ENCODE measurements at places on chromosomes 12 and 14. TPM values are rescaled to one million over a fixed set of nuclear protein-coding genes. Genes with fewer than 3 reads are reported as not detected.

- DNase-seq = no peak
Measured at GRCh38 chr12:100442403-100442802, 31.3 kb upstream of the NR1H4 start.

GRCh38 chr14:22982477-22983245 lies at the start of gene AJUBA:
Gene AJUBA, minus strand, starts transcription at chr14:22982551. Its CDS starts 285 bp downstream, at chr14:22982266.
- peak; percentile 84 for DNase-seq

DNA sequence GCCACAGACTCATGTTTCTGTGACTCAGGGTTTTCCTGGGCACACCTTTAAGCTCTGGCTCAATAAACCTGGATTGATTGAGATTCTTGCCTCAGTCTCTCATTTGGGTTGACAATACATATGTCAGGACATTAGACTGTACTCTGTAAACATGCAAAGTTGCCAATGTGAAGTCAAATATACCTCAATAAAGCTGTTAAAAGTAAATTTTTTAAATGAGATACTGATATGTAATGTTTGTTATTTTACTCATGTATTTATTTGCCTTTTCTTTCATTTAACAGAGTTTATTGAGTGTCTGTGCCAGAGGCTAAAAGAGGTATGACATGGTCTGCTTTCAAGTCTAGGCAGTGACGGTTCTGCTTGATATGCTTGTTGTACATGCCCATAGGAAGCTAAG lies 3.7 kb upstream of the ETFBKMT start:
- DNase-seq = no peak

DNA sequence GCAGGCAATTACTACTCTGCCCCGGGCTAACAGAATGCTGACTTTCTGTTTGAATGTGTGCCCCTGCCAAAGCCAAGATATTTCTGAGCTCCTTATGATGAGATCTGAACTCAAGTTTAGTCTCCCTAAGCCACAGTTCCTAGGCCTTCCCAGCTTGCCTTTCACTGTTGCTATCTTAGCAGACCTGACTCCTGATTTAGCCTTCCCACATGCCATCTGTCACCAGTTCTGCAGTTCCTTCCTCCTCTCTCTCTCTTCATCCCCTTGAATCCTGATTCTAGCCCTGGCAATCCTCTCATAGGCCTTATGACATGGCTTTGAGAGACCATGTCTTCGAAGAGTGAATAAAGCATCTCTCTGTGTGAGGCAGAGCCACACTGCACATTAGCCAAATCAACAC lies 12.5 kb upstream of the SAMD4A start:
- no peak for DNase-seq

- DNase-seq = no peak
Measured at GRCh38 chr14:69318901-69319475, 59.0 kb downstream of the GALNT16 start.

GRCh38 chr14:70525691-70526090 lies 9.1 kb downstream of the ADAM20 start:
- DNase-seq = no peak

DNA sequence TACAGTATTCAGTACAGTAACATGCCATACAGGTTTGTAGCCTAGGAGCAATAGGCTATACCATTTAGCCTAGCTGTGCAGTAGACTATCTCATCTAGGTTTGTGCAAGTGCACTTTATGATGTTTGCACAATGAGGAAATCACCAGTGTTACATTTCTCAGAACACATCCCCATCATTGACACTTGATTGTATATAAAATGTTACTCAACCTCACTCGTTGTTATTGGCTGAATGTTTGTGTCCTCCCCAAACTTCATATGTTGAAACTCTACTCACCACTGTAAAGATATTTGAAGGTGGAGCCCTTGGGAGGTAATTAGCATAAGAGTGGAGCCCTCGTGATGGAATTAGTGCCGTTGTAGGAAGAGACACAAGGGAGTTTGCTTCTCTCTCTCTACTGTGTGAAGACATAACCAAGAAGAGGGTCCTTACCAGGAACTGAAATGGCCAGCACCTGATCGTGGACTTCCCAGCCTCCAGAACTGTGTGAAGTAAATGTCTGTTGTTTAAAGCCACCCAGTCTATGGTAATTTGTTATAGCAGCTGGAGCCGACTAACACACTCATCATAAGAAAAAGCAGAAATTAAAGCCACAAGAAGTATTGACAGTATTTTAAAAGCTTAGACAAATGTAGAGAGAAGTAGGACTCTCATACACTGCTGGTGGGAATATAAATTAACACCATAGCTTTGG lies 3.2 kb upstream of the MED13L start:
- no peak for DNase-seq

- no peak for DNase-seq
Measured at GRCh38 chr12:121248622-121249021, 38.7 kb downstream of the P2RX4 start.

- no peak for DNase-seq
Measured at GRCh38 chr12:27502021-27502435, 22.0 kb upstream of the PPFIBP1 start.

- no peak for DNase-seq
Measured at GRCh38 chr14:57897144-57897748, 31.4 kb upstream of the SLC35F4 start.

DNA sequence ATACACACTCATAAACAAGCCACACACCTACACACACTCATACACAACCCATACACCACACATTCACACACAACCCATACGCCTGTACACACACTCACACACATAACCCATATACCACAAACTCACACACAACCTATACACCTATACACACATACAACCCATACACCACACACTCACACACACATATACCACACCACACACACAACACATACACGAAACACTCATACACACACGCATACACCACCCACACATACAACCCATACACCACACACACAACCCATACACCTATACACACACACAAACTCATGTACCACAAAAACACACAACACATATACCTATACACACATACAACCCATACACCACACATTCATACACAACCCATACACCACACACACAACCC lies 164.3 kb downstream of the TMEM121 start:
- no peak for DNase-seq

DNA sequence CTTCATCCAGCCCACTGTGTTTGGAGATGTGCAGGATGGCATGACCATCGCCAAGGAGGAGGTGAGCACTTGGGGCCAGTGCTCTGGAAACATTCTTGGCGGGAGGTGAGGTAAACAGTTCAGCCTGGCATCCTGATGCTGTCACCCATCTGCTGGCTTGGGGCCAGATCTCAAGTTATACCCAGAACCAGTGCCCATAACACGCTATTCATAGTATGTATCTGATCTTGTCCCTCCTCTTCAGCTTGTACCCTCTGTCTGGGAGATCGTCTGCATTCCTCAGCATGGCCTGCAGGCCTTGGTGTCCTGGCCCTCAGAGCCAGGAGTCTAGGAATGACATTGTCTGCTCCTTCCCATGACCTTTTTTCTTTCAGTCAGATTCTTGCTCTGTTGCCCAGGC lies 31.4 kb downstream of the ALDH2 start:
- no peak for DNase-seq

DNA sequence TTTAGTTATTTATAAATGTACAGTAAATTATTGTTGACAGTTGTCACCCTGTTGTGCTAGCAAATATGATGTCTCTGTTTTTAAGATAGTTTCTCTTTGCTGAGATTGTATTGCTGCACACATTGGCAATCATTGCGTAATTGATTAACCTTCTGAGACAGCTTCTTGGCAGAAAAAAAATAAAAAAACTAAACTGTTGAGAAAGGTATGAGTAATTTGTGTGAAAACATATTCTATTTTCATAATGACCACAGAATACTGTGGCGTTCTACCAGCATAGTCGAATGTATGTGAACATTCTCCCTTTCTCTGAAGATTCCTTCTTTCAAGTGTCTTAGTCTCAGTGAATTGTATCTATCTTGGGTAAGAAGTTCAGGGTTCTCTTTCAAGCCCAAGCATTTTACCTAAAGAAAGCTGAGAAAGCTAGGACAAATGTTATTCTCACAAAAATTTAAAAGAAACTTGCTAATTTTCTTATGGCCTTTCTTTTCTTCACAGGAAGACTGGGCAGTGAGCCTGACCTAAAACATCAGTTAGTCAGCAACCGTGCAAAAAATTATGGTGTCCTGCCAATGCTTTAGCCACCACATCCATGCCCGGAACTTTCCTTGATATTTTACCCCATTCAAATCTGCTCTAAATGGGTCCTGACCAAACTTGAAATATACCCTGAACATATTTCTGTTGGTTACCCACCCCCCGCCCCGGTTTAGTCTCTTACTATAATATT lies 69.0 kb upstream of the REP15 start:
- no peak for DNase-seq

GRCh38 chr12:123118497-123118896 lies 32.4 kb downstream of the PITPNM2 start:
- DNase-seq = no peak

DNA sequence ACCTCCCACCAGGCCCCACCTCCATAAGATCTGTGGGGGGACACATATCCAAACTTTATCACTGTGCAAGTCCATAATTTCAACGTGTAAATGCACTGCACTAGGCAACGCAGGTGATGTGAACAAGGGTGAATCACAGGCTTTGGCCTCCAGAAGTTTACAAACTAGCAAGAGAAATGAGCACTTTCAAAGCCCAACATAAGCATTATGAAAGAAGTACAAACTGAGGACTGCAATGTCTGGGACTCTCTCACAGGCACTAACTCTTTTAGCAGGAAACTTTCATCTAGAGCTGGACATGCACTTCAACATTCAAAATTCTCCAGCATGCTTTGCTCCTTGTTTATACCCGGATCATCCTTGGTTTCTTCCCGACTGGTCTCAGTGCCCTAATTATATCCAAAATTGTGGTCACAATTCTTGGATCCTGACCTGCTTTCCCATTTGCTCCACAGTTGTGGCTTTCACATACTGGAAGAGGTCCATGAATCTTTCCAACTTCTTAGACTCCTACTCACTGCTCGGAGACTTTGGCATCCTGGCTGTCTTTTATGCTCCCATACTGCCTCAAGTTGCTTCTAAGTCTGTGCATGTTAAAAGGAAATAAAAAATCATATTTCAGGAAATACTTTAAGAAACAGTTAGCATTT lies 44.9 kb upstream of the STRAP start:
- no peak for DNase-seq

- no peak for DNase-seq
Measured at GRCh38 chr14:25111061-25111601, 61.2 kb upstream of the STXBP6 start.

DNA sequence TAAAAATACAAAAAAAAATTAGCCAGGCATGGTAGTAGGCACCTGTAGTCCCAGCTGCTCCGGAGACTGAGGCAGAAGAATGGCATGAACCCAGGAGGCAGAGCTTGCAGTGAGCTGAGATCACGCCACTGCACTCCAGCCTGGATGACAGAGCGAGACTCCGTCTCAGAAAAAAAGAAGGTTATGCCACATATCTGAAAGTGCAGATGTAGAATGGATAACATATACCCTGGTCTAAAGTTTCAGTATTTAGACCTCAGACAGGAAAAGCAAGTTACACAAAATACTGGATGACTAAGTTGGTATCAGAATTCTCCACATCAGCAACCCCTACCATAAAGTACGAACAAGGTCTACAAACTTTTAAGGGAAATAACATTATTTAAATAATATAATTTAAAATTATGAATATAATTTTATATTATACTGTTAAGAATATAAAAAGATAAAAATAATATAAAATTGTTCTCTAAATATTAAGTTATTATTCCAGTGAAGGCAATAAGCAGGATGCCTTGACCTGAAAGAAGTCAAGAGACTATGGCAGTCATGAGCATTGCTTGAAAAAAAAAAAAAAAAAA lies 169.9 kb downstream of the CRADD start:
- no peak for DNase-seq

GRCh38 chr14:101903111-101903561 lies 61.2 kb upstream of the DYNC1H1 start:
- DNase-seq = no peak

DNA sequence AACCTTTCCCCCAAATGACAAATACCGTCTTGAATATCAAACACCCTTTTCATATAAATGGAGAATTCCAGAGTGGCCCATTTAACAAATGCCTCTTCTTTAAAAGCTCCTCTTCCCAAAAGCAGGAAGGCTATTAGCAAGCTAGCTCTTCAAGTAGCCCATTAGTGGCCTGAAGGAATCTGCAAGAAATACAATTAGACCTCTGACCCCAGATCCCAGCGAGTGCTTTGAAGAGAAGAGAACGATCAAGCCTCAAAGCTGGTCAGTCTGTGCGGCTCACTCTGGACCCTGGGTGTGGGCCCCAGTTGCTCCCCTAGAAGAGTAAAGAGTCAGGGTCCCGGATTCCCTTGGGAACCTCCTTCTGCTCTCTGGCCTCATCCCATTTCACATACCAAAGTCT lies 325.6 kb downstream of the NUAK1 start:
- DNase-seq = no peak

DNA sequence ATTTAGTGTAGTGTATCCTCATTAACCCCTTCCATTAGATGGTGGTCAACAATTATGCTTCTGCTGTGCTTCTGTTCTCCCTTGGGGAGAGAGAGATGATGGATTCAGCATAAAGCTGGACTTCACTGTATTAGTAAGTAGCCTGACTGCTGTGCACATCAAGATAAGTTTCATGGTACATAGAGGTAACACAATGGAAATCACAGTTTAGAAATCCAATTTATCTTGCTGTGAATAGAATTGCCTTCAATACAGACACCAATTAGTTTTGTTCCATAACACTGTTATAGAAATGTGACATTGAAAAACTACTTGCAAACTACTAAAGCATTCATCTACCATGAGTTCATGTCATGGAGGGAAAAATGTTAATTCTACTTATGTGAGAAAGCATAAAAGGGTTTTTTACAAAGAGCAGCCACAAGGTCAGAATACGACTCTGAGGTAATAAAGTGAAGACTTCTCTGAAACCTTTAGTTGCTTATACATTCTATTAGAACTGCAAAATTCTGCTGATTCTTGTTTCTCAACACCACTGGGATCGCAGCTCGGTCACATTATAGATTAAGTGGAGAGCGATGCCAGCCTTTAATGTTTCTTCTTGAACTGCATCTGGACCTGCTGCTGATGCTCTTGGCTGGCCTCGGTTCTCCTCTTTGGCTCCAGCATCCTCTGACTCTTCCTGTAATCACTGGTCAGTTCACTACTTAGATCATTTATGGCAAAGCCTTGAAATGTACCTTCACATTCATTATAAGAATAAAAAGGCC lies 190.8 kb downstream of the ATP23 start:
- DNase-seq = no peak

E2F7 gene
- total RNA-seq = 0.27 TPM

FGD4 gene
- 3.2 TPM for total RNA-seq

MYH6 gene
- under 0.01 TPM for total RNA-seq

LMNTD1 gene
- not detected for total RNA-seq

SOAT2 gene
- total RNA-seq = under 0.01 TPM

SLC5A8 gene
- not detected for total RNA-seq

DAO gene
- total RNA-seq = not detected

HOXC12 gene
- not detected for total RNA-seq

SMCO2 gene
- total RNA-seq = not detected

TSHR gene
- total RNA-seq = not detected

OR10G2 gene
- not detected for total RNA-seq

TPPP2 gene
- not detected for total RNA-seq

FOXM1 gene
- 4.0 TPM for total RNA-seq

SRRM4 gene
- under 0.01 TPM for total RNA-seq

SALL2 gene
- total RNA-seq = 7.0 TPM

YAF2 gene
- total RNA-seq = 10.5 TPM

FAM222A gene
- 0.81 TPM for total RNA-seq
